ENCODE measurements at places on chromosomes 6 and 20.

DNA sequence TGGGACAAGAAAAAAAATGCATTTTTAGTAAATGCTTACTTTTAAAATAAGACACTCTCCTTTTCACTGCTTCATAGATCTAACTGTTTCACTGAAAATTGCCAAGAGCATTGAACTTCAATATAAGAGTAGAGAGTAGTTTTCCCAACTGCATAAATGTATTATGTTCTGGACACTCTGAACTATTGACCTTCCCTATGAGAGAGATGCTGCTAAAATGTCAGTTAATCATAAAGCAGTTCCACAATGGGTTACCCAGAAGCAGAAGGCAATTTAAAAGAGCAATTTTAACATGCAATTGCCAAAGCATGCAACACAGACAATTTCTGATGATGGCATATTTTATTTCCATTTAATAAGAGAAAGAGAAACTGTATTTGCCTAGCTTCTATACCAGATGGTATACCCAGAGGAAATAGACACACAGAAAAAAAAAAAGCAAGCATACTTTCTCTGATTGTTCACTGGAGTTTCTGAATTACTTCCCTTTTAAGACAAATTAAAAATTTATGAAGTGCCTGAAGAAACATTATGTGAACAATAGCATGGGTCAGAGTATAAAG lies 279.1 kb upstream of the THEMIS start:
- no peak for DNase-seq

DNA sequence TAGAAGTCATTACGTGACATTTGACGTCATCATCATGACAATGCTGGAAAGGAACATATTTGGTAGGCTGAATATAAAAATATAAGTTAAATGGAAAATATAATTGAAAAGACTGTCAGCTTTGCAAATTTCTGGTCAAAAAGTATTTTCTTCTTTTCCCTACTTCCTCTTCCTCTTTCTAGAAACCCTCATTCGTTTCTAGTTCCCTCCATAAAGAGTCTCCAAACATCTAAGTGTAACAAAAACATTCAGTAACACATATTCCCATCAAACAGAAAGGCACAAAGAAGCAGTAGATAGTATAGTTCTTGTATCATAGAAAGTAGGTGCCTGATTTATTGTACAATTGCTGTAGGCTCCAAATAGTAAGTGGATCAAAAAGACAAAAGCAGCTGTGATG lies 150.8 kb upstream of the FAM83B start:
- DNase-seq = no peak

DNA sequence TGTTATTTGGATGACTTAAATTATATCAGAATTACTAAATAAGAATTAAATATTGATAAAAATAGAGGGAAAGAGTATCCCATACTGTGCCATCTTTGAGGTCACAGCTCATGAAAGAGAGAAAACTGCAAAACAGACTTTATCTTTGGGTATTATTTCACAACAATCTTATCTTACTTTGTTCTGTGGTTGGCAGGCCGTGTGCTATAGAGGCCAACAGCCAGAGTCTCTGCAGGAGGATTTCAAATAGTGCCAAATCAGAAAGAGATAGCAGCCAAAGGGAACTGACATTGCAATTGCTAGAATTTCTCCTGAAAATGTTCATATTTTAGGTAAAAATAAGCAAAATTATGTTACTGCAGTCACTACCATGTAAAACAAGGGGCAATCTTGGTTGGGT lies 354.2 kb downstream of the GRIK2 start:
- no peak for DNase-seq

- DNase-seq = no peak
These were observed 269.1 kb downstream of the PHF3 start for GRCh38 chr6:63904650-63905248.

DNA sequence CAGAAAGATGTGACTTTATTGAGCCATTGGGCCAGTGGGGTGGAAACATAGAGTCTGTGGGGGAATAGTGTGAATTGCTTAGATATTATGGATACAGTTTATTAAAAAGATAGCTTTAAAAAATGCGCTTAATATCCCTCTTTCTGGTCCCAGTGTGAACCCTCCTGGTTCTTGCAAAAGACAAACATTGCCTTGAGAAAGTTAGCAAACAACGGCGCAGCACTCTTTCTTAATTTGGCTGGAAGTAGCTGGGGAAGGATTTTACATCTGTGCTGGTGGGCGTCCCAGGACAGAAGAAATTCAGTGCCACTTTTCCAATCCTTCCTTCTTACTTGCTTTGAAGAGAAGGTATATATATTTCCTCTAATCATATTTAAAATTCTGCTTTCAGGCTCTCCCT lies 191.4 kb upstream of the ZFP64 start:
- DNase-seq = no peak

- DNase-seq = no peak
These were observed 63.0 kb upstream of the NCOA3 start for GRCh38 chr20:47438464-47439381.

GRCh38 chr20:40813029-40813431 lies 124.0 kb upstream of the MAFB start:
- DNase-seq = no peak

DNA sequence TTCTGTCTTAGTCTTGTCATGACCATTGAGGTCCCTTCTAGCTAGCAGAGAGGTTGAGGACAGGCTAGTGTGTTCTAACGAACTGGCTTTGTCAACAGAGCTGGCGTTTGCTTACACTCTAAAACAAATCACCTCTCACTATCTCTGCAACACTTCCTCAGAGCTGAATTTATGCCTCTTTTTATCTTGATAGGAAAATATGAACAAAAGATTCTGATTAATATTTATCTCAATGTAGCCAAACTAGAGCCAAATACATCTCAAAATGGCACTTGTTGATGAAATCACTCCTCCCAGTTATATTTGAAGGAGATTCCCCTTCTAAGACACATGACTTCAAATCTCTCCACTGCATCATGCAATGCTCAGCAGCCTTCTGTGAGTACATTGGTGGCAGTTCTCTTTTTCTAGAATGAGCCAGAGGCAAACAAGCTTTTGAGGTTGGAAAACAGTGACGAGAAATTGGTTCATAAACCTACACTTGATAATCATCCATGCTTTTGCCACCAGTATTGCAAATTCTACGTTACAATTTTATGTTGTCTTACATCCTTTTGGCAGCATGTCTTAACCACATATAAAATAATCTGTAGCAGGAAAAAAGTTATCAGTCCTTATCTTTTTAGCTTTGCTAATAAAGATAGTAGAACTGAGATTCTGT lies 615.7 kb upstream of the CITED2 start:
- DNase-seq = no peak

DNA sequence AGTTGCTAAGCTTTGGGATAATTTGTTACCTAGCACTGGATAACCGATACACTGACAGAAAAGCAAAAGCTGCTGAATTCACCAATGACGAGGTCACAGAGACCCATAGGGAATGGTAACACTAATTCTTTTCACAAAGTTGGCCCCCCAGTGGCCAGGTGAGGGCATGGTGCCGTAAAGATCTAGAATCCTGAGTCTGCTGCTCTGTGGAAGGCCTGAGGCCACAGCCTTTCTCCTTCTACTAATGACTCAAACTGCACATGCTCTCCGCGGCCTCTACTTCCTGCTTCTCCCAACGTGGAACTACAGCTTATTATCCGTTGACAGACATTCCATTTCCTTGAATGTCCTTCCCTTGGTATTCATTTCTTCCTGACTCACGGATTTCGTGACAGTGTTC lies 127.1 kb downstream of the OPRM1 start:
- DNase-seq = no peak

DNA sequence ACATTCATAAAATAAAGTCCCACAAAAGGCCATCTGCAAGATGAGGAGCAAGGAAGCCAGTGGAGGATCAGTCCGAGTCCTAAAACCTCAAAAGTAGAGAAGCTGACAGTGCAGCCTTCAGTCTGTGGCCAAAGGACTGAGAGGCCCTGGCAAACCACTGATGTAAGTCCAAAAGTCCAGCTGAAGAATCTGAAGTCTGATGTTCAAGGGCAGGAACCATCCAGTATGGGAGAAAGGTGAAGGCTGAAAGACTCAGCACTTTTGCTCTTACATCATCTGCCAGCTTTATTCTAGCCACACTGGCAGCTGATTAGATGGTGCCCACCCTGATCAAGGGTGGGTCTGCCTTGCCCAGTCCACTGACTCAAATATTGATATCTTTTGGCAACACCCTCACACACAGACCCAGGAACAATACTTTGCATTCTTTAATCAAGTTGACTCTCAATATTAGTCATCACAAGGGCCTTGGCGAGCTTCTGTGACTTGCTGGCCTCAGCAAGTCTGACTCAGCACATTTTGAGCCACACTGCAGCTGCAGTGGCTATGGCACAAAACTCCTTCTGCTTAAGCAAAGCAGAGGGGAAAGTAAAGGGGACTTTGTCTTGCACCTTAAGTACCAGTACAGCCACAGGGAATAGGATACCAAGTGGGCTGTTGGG lies 1370.3 kb upstream of the CITED2 start:
- DNase-seq = no peak

DNA sequence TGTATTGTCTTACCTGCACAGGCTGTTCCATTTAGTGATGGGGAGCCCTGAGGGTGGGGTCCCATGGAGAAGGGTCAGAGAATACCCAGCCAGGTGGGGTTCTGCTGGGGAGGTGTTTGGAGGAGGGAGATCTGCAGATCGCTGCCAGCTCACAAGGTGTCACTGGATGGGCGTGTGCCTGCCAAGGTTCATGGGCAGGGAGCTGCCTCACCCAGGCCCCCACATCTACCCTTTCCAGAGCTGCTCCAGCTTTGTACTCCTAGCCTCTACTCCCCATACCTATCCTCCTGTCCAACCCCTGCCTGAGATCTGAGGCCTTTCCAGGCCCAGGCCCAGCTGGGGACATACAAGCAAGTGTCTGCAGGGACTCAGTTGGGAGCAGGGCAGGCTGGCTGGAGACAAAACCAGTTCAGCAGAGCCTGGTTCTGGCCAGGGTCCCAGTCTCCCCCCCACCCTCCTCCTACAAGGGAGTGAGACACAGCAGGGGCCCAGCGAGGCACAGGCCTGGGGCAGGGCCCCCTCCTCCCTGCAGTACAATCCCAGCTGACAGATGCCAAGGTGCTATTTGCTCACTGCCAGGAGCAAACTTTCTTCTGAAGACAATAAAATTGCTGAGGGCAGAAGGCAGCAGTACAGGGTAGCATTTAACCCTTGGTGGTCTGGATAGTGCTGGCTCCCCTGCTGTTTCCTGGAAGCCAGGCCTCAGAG lies 19.7 kb downstream of the SPDEF start:
- DNase-seq = no peak

GRCh38 chr6:84908304-84908904 lies 144.0 kb upstream of the TBX18 start:
- no peak for DNase-seq

GRCh38 chr6:161949531-161949930 lies 675.7 kb upstream of the AGPAT4 start:
- no peak for DNase-seq

DNA sequence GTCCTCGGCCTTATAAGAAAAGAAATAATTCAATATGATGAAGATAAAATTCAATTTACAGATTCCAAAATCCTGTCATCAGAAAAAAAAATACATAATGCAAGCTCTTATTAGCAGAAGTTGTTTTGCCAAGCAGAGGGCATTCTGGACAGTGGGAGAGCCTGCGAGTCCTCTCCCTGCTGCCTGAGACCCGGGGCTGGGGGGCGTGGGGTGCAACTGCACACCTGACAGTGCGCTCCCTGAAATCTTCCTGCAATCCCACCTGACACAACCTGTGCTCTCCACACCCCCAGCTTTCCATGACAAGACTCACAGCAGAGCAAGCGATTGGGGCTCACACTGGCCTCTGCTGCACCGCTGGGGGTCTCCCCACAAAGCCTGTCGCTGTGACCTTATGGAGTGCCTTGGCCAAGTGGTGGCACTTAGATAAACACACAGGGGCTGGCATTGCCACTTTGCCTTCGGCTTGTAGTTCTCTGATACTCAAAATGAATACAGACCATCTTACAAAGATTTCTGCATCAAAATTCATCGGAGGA lies 130.3 kb upstream of the PDE10A start:
- DNase-seq = no peak
